Stimulated activated CD8-positive, alpha-beta memory T cell treated with anti-CD3 and anti-CD28 coated beads, Interleukin-7, amount 100 ng/mL, for 1 hour (primary cell): ENCODE measurements at places on chromosomes 1 and 21.

- DNase-seq = no peak
Observed at GRCh38 chr21:28458446-28458845, 534.2 kb downstream of the LTN1 start.

DNA sequence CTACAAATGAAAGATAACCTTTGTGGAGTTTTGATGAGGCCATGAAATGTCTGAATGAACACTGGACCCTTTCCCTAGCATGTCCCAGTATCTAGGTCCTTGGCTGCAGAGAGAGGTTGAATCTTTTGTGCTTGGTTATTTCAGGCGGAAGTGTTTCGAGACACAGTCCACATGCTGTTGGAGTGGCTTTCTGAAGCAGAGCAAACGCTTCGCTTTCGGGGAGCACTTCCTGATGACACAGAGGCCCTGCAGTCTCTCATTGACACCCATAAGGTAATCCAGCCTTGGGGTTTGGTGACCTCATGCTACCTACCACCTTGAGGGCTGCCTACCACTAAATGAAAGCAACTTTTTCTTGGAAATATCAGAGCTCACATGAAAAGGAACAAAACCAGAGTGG lies 38.9 kb upstream of the BMP8A start:
- no peak for DNase-seq

- DNase-seq = no peak
Observed at GRCh38 chr1:204128964-204129896, 22.6 kb downstream of the ETNK2 start.

DNA sequence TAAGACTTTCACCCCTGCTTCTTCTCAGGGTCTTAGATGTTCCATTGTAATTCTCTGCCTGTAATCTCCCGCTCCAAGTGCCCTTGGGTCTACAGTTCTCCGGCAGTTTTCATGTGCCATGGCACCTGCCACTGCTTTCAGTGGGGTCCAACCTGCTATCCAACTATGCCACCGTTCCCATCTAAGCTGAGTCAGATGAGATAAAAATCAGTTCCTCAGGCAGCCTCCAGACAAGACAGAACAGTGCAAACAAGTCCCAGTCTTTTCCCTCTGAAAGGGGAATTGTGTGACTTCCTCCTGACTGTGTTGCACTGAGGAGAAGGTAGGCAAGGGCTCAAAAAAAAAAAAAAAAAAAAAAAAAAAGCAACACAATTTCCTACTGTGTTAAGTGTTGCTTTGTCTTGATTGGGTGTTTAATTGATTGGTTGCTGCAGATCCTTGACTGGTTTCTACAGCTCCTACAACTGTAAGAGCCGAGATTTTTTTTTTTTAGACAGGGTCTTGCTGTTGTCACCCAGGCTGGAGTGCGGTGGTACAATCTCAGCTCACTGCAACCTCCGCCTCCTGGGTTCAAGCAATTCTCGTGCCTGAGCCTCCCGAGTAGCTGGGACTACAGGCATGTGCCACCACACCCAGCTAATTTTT lies 50.7 kb downstream of the EBNA1BP2 start:
- no peak for DNase-seq

DNA sequence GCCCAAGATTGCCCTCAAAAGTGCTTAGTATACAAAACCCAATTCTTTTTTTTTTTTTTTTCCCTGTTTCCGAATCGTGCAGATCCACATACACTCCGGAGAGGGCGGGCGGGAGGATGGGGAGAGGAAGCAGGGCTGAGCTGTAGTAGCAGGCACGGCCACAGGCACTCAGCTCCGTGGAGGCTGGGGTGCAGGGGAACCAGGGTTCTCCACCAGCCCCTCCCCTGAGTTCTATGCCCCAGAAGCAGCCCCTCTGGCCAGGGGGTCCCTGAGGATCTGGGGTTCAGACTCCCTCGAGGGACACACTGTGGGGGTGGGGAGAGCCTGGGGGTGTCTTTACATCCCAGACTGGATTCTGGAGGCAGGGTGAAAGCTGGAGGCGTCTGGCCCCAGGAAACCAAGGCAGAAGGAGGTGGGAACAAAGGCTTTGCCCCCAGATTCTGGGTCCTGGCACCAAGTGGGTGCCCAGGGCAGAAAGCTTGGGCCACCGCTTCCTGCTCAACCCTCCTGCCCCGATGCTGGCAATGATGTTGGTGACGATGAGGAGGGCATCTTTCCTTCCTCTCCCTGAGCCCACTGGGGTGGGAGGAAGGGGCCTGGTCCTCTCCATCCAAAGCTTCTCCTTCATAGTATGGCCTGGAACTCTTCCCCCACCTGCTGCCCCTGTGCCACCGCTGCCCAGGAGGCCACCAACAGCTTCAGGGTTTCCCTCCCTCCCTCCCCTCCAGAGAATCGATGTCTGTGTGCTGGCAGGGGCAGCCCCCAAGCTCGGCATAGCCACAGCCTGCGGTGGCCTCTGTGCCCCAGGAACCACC lies 106.4 kb upstream of the TARDBP start:
- DNase-seq = no peak
